Activated naive CD4-positive, alpha-beta T cell (primary cell): ENCODE measurements at places on chromosomes 3 and 15.

- DNase-seq, result no peak
Measured at GRCh38 chr3:133413161-133414020, 13.5 kb downstream of the BFSP2 start.

GRCh38 chr15:74780523-74781430 lies 1.1 kb upstream of the CSK start:
- no peak for DNase-seq

DNA sequence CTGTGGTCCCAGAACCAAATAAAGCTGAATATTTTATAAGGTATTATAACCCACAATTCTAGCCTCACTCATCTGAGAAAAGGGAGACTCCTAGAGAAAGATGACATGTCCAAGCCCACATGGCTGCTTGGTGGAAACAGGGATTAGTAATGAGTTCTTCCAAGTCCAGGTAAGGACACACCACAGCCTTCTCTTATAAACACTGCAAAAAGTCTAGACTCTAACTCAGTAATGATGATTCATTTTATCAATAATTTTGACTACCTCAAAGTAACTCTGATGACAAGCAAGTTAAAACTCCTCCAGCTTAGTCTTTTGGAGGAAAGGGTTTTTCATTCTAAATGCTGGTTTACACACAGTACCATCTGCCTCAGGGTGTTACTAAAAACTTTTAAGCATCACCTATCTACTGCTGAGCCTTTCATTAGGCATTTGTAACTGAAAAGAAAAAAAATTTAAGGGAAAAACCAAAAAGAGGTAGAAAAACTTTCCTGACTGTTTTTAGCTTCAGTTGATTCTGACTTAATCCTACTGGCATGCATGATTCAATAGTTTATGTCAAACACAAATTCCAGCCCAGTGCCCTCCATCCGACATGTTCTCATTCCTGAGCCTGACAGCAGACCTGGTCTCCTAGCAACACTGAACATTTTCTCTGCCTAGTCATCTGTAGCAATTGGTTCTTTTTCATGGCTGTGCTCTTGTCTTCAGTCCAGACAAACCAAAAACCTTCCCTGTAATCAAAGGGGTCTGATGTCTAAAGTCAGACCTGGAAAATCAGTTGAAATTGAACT lies 43.9 kb downstream of the P3H2 start:
- no peak for DNase-seq

GRCh38 chr15:72770673-72771328 lies 12.8 kb downstream of the ADPGK start:
- DNase-seq, result no peak

GRCh38 chr3:67557848-67558355 lies 96.5 kb downstream of the SUCLG2 start:
- no peak for DNase-seq

DNA sequence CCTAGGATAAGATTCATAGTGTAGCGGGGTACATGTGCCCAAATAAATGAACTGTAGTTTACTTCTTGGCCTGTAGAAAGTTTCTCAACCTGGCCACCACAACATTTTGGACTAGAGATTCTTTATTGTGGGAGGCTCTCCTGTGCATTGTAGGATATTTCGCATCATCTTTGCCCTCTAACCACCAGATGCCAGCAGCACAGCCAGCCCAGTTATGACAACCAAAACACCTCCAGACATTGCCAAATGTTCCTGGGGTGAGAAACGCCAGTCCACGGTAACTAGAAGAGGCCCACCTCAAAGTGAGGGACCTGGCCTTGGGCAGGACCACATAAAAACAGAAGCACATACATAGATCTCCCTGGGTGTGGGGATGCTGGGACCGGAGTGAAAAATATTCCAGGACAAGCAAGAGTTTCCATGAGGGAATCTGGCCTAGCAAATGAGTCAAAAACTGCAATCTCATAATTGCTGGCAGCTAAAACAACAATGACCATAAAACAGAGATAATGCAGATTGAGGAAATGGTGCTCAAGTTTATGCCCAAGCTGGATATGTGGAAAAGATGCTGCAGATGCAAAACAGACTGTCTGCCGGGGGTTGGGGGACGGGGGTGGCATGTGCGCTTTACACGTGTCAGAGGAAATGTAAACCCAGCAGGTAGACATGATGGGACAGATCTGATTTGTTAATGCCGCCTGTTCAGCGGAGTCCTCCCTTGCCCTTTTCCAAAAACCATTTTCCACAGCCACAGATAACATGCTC lies 39.7 kb downstream of the ARHGEF3 start:
- DNase-seq, result no peak

GRCh38 chr15:48089702-48090101 lies 31.1 kb upstream of the SLC24A5 start:
- DNase-seq, result no peak

GRCh38 chr15:64622410-64623260 lies 152.8 kb downstream of the RBPMS2 start:
- DNase-seq, result no peak

DNA sequence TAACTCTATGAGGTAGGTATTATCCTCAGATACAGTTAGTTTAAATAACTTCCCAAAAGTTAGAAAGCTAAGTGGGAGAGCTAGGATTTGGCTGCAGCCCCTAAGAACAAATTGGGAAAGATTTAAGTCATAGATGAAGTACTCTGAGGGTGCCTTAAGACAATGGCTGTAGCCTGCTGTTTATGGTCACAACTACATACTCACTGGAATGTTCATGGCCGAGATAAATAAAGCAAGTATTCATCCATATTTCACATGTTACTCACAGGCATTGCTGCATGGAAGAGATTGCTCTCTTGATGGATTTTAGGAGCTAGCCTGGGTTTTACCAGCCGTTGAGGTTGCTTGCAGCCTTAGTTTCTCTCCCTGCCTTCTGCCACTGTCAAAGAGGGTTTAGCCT lies 145.0 kb downstream of the CMSS1 start:
- DNase-seq, result no peak

DNA sequence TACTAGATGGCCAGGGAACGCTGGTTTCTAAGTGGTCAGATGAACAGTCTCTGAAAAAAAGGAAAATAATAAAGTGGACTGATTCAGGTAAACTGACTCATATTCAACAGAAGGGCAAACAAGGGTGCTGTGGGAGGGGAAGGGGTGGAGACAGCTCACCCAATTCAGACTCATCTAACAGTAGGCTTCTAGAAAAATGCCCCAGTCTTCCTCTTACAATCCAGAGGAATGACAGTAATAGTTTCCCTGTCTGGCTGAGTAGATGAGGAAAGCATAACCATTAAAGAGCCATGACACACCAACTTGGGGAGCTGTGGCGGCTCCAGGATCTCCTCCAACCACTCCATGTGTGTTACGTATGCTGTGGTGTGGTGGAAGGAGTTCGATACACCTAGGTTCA lies 231.4 kb upstream of the UMPS start:
- DNase-seq, result no peak

- DNase-seq, result no peak
Measured at GRCh38 chr15:22939051-22939450, 41.1 kb downstream of the CYFIP1 start.

- DNase-seq, result no peak
Measured at GRCh38 chr15:56286213-56286612, 42.5 kb upstream of the RFX7 start.
